Fibroblast of upper back skin (primary cell): ENCODE measurements at places on chromosomes 13 and 19.
A peak's percentile ranks its signal among the peaks of the same experiment; 100 is the strongest.

DNA sequence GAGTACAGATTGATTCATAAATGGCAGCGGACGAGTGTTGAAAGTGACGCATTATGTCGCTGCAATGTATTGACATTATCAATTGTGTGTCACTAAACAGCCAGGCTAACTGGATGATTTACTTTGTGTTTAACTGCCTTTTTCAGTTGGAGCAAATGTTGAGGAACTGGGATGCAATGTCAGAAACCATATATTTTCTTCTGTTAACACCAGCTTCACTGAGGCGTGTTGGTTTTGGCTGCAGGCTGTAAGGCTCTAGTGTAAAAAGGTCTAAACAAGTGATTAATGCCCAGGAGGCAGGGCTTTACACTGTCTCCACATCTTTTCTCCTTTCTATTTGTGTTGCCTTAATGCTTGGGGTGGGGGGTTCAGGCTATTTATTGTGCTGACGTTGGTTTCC, 80.1 kb downstream of the GGACT start:
- DNase-seq, result no peak

- DNase-seq, result no peak
These were observed 323.0 kb downstream of the NDFIP2 start for GRCh38 chr13:79803989-79804388.

GRCh38 chr13:49694446-49694845, 3.2 kb upstream of the EBPL start:
- no peak for DNase-seq

DNA sequence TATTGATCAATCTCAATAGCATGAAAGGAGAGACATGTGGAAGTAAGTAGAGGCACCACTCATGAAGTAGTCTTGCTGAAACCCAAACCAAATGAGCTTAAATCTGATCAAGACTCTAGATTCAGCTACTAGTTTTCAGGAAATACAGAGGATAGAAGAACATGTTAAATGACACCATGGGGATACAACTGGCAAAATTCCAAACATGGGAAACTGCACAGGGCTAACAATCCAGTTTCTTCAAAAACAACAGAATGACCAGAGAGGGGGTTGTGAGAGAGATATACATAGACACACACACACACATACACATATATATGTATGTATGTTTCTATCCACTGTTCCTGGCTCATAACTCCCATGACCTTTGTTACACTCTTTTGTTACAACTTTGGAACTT, 44.8 kb downstream of the MRPL57 start:
- no peak for DNase-seq

DNA sequence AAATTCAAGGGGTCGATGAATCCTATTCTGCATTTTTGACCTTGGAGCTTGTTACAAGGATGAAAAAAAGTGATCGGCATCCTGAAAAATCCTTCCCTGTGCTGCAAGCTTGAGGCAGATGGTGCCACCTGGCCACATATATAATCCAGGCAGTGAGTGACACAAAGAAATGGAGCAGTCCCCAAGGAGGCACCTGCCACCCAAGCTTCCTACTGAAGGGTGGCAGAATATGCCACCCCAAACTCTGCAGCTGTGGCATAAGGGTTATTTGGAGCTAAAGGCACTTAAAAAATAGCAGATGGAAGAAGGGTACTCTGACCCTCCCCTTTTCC, 15.4 kb downstream of the TMEM272 start:
- DNase-seq, result no peak

DNA sequence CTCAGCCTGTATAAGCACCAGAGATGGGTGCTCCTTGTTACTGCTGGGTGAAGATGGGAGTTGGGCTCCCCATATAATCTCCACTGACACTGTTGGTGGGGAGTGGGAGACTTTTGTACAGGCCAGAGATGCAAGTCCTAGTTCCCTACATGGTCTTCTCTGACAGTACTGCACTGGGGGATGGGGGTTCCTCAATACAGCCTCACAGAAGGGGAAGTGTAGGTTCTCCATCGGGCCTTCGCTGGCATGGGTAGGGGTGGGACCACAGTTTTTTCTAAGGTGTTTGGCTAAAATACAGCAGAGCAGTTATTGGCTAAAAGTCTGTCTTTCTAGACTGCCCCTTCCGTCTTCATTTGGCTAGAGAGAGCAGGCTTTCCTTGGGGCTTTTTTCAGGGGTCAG, 167.2 kb upstream of the SERP2 start:
- DNase-seq, result no peak

- DNase-seq, result no peak
These were observed 1.2 kb upstream of the EMC10 start for GRCh38 chr19:50475101-50475568.

GRCh38 chr19:49718511-49718910, 27.6 kb downstream of the CPT1C start:
- DNase-seq, result no peak

GRCh38 chr19:1459479-1459878, 9.6 kb downstream of the APC2 start:
- no peak for DNase-seq

DNA sequence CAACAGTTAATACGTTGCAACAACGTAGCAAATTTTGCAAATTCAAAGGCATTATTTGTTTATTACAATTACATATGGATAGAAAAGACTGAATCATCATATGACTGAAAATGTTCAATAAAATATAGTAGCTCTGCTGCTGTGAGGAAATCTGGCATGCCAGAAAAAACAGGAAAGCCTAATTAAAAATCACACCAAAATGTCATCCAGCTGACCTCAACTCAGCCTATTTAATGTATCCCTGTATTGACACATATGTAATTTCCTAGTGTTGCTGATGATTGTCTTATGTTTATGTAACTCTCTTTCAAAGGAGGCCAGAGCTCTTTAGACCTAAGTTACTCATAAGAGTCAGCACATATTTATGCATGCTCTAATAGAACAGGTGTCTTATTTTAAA, 495.0 kb downstream of the PCDH17 start:
- DNase-seq, result no peak

GRCh38 chr13:63198071-63198470, 1782.4 kb upstream of the PCDH20 start:
- DNase-seq, result peak; percentile 79

DNA sequence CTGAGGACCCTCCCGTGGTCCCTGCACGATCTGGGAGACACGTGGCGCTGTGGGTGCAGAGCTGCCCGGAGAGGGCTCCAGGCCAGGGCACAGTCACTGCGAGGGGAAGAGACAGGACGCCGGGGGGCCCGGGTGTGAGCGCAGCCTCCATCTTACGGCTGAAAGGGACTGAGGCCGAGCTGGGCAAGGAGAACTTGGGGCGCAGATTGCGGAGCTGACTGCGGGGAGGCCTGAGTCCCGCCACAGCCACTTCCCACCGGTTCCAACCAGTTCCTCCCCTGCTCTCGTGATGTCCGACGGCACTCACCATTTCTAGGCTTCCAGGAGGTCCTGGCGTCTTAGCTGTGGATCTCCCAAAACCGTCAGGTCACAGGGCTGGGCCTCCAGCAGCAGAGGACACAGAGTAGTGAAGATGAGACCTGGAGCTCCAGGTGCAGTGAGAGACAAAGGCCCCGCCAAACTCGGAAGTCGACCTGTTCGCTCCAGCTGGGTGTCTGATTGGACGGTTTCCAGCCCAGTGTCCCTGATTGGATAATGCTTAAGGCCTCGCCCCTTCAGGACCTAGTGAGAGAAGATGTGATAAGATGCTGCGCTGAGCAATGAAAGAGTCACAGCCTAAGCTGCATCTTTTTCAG, 4.8 kb upstream of the ZNF253 start:
- DNase-seq, result no peak

DNA sequence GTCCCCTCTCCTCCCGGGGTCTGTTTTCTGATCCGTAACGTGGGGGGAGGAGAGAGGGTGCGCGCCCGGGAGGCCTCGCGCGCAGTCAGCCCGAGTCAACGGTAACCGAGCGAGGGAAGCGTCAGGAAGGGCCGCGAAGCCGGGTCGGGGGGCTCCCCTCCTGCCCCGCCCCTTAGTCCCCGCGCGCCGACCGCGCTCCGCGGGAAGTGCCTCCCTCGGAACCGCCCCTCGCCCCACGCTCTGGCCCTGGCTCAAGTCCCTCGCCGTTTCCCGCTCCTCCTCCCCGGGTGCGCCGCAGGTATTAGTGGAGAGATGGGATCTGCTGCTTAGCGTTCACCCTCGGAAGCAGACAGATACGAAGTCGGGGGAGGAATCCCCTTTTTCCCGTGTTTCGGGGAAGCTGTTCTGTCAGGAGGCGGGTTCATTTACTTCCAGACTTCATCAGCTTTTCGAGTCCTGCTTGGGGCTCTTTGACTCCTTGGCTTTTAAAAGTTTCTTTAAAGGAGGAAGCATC, 770 bp downstream of the HNRNPM start:
- DNase-seq, result no peak

DNA sequence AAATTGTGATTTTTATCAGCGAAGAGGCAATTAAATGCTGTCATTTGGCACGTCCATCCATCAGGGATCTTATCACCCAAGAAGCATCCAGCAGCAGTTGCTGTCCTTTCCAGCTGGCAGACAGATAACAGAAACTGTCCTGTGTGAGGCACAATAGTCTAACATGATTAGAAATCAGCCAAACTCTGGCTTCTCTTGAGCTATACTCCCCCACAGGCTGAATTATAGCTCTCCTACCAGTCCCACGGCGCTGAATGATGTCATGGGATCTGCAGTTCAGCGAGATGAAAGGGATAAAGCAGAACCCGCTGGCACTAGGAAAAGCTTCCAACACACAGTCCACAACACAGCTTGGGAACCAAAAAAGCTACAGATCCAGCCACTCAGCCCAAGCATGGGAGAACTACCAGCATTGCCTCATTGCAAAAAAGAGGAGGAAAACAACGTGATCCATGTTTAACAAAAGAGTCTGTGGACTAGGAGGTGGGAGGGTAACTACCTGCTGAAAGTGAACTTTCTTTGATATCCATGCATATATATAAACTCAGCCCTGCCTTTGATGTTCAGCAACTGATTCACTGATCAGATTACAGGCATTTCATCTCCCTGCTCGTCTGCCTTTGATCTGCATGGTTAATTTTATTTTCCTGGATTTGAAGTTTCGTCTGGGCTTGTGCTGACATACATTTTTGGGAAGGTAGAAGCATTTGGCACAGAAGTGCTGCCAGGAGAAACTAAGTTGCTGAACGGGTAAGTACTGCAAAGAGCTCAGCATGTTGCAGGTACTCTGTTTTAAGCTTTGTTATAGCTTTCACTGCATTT, at the start of gene TNFRSF19:
Gene TNFRSF19, plus strand, starts transcription at position 314 of the 822 bp plus-strand sequence. CDS start 19,772 bp downstream, outside the sequence.
- DNase-seq, result peak; percentile 88

GRCh38 chr13:46529216-46529919, 23.6 kb upstream of the LRCH1 start:
- no peak for DNase-seq

DNA sequence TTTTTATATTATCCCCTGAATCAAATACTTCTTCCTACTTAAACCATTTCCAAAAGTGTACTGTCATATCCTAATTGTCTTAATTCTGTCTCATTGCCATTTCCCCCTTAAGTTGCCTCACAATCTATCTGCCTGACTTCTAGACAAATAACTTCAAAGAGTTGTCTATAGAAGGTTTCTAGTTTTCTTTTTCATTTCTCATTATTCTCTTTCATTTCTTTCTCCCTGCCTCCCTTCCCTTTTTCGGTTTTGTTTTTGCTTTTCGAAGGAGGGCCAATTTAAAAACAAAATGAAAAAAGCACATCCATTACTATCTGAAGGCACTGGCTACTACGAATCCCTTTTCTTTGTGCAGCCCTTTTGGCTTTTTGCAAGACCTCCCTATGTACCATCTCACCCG, 367.2 kb downstream of the DNAJC15 start:
- DNase-seq, result no peak

DNA sequence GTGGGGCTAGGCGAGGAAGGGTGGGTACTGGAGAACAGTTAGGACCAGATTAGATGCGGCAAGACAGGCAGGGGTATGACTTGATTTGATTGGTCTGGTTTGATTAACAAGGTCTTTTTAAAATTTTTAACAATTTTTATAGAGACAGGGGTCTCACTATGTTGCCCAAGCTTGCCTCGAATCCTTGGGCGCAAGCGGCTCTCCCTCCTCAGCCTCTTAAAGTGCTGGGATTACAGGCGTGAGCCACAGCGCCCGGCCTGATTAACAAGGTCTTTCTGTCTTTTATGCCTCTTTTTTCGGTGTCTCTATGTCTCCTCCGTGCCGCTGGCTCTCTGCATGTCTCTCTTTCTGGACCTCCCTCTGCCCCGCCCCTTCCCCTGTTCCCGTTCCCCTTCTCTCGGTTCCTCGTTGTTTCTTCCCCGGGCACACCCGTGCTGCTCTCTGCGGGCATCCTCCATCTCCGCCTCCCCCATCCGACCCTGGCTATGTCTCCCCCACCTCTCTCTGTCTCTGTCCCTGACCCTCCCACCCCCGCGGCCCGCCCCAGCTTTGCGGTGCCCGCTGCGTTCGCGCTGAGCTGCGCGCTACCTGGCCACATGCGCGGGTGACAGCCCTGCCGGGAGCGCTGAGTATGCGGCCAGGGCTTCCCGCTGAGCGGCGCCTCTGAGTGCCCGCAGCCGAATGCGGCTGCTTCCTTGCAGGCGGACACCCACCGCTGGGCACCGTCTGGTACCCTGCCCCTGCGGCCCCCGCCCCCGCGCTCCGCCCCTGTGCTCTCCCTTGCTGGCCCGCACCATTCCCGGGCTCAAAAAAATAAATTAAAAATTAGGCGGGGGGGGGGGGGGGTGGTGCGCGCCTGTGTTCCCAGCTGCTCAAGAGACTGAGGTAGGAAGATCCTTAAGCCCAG, 8.1 kb upstream of the SDHAF1 start:
- DNase-seq, result no peak

- DNase-seq, result peak; percentile 66
These were observed 4.1 kb downstream of the HMG20B start for GRCh38 chr19:3576696-3577443.

- peak; percentile 97 for DNase-seq
These were observed 11.9 kb upstream of the GDF15 start for GRCh38 chr19:18373892-18374629.

DNA sequence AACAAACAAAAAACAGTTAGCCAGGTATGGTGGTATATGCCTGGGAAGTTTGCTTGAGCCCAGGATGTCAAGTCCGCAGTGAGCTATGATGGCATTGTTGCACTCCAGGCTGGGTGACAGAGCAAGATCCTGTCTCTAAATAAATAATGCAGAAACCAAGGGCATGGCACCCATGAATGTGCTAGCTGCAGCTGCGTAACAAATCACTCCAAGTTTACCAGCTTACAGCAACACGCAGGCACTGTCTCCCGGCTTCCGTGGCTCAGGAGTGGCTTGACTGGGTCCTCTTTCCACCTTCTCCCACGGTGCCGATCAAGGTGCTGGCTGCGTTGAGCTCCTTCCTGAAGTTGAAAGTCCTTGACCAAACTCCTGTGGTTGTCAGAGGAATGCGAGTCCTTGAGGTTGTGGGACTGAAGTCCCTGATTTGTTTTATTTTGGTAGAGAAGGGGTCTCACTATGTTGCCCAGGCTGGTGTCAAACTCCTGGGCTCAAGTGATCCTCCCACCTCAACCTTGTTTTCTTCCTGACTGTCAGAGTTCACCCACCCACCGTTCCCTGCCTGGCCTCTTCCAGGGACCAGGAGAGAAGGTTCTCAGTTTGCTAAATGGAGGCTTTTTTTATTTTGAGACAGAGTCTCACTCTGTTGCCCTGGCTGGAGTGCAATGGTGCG, 13.2 kb upstream of the ONECUT3 start:
- DNase-seq, result no peak
